GM12865 (cell line): ENCODE measurements at places on chromosomes 11 and 22.

DNA sequence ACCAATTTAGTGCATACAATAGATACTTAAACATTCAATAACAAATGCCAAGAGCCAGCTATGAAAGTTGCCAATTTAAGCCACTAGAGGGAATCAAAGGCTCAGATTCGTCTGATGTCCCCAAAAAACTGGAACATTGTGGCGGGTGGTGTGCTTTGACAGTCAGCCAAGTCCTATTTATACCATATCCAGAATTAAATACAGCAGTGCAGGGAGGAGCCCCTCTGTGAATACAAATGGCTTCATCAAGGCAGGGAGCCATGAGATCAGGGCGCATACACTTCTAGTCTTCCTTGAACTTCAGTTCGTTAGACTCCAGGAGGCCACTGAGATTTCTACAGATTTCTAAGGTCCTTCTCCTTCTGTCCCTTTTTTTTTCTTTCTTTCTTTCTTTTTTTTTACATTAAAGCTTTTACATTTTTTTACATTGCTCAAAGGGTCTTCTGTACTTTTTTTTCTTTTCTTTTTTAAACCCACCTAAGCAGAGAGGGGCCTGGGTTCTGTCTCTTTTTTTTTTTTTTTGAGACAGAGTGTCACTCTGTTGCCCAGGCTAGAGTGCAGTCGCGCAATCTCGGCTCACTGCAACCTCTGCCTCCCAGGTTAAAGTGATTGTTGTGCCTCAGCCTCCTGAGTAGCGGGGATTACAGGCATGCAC, 41.5 kb upstream of the HSPA8 start:
- DNase-seq = peak; percentile 52

GRCh38 chr11:131274233-131274632, 96.2 kb upstream of the NTM start:
- no peak for DNase-seq

- DNase-seq = no peak
These were observed 18.3 kb upstream of the CLMP start for GRCh38 chr11:123213307-123213771.

DNA sequence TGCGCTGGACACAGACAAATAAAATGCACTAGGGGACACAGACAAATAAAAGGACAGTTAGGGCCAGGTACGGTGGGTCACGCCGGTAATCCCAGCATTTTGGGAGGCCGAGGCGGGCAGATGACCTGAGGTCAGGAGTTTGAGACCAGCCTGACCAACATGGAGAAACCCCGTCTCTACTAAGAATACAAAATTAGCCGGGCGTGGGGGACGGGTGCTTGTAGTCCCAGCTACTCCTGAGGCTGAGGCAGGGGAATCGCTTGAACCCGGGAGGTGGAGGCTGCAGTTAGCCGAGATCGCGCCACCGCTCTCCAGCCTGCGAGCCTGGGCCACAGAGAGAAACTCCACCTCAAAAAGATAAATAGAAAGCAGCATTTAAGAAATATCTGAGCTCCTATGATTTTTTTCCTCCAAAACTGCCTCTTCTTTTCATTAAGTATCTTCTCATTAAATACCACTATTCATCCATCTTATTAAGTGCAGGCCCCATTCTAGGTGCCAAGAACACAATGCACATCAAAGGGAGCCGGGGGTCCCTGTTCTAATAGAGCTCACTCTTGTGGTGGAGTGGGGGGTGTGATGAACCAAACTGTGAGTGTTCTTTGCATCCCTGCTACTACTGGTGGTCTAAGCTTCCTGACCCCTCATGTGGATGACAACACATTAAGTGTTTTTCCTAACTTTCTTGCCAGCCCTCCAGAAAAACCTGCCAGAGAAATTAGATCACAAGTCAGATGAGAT, 766 bp upstream of the ZNHIT2 start:
- DNase-seq = no peak

GRCh38 chr11:702462-703461, 3.3 kb upstream of the EPS8L2 start:
- DNase-seq = no peak

GRCh38 chr11:76694664-76695063, 24.1 kb upstream of the LRRC32 start:
- no peak for DNase-seq

DNA sequence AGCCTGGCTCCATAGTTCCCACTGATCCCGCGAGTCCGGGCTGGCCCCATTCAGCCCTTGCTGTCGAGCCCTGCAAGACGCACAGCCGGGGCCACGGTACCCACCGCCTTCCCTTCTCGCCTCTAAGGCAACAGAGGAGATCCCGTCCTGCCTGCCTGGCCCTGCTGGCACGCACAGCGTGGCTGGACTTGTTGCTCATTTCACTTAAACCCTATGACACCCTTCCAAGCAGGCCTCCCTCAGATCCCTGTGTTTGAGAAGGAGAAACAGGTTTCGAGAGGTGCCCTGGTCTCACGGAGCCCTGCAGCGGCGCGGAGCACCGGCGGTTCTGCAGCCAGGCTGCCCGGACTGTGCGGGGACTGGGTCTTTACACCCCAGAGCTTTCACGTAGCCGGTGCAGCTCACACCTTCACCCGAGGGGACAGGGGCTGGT, 1048.4 kb downstream of the BRD1 start:
- no peak for DNase-seq

DNA sequence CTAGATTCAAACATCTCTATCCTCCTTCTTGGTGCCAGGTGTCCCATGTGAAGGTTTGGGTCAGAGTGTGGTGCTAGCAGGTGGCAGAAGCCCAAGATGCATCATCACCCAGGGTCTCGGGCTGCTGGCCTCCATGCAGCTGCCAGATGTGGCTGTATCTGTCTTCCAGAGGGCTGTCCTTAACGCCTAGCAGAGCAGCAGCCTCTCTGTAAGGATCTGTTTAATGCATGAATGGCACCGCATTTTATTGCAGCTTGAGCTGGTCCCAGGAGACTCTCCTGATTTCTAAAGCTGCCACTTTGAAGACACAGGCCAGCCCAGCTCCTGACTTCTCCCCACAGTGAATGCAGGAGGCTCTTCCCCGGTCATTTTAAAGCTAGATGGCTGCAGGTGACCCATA, 26.3 kb downstream of the SLC1A2 start:
- no peak for DNase-seq

GRCh38 chr22:32355760-32356159, 1.9 kb upstream of the RFPL3 start:
- no peak for DNase-seq

- no peak for DNase-seq
These were observed 1.0 kb downstream of the C11orf96 start for GRCh38 chr11:43943372-43943930.
